ENCODE measurements at places on chromosomes 1 and 21. TPM values are rescaled to one million over a fixed set of nuclear protein-coding genes. Genes with fewer than 3 reads are reported as not detected.

Gene ATP1A2
- polyA plus RNA-seq: not detected

- no peak for DNase-seq
Observed at GRCh38 chr1:113887402-113888175, at the start of gene BCL2L15. BCL2L15 (minus strand) TSS chr1:113887581; CDS start chr1:113887375, 206 bp downstream.

- DNase-seq: no peak
Observed at GRCh38 chr1:167345386-167345733, 124.7 kb downstream of the POU2F1 start.

Gene DVL1
- 79.0 TPM for polyA plus RNA-seq

DNA sequence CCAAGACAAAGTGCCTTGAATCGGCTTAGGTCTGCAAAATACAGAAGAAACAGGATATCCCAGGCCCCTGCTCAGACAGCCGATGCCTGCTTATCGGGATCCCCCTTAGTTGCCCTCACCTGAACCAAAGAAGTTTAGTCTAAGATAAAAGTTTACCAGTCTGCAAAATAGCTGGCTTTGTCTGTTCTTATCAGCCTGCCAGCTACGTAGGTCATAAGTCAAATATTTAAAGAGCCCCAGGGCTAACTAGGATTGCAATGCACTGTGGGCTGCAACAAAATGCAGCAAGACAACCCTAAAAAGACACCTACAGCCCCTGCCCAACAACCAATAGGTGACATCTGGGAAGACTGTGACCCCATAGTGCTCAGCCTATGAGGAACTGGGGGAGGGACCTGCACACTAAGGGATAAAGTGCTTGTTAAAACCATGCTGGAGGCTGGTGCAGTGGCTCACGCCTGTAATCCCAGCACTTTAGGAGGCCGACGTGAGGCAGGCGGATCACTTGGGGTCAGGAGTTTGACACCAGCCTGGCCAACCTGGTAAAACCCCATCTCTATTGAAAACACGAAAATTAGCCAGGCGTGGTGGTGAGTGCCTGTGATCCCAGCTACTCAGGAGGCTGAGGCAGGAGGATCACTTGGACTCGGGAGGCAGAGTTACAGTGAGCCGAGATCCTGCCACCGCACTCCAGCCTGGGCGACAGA is 27.4 kb downstream of the LRRC3 start:
- no peak for DNase-seq

DNA sequence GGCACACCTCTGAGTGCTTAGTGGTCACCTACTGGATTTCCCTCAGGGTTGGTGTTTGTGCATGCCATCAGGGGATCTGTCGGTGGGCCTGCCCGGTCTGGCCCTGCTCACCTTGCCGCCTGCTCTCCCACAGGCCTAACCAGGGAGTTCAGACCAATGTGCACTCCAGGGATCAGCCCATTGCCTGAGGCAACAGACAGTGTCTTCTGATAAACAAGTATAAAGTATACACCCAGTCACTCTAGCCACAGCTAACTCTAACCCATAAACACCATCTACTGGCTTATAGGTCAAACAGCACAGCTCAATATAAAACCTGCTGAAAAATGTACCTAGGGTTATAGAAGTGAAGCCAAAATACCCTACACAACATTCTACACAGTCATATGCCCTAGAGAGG is 1300.0 kb downstream of the PLA2G4A start:
- DNase-seq: peak; percentile 66

Gene RAP1GAP
- 1.2 TPM for polyA plus RNA-seq

Measured in foreskin keratinocyte (primary cell).